ENCODE measurements at places on chromosomes 16 and 17.

DNA sequence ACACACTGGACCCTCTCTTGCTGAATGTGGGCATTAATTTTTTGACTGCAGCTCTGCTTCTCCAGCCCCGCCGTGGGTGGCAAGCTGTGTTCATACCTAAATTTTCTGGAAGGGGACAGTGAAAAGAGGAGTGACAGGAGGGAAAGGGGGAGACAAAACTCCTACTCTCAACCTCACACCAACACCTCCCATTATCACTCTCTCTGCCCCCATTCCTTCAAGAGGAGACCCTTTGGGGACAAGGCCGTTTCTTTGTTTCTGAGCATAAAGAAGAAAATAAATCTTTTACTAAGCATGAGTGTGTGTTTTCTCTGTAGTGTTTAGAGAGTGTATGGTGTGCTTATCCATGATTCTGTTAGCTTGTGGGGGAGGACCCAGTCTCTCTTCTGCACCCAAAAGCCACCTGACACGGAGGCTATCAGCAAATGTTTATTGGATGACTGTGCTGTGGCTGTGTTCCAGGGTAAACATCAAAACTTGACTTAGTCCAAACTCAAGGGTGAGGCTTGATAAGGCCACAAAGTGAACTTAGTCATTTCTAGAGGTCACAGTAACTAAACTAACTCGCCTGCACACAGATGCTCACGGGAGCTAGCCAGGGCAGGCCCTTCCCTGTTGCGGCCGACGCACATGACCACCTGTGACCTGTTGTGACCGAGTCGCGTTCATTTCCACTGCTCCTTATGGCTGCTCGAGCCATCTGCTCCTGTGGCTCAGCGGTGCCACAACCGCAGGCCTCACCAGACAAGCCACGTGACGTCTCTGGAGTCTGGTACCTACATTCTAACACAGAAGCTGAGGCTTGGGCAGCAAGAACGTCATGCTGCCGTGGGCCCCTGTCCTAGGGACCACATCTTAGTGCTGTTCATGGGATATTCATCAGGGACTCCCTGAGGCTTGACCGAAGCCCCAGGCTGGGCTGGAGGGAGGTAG is 9.8 kb upstream of the MED11 start:
- DNase-seq: no peak

DNA sequence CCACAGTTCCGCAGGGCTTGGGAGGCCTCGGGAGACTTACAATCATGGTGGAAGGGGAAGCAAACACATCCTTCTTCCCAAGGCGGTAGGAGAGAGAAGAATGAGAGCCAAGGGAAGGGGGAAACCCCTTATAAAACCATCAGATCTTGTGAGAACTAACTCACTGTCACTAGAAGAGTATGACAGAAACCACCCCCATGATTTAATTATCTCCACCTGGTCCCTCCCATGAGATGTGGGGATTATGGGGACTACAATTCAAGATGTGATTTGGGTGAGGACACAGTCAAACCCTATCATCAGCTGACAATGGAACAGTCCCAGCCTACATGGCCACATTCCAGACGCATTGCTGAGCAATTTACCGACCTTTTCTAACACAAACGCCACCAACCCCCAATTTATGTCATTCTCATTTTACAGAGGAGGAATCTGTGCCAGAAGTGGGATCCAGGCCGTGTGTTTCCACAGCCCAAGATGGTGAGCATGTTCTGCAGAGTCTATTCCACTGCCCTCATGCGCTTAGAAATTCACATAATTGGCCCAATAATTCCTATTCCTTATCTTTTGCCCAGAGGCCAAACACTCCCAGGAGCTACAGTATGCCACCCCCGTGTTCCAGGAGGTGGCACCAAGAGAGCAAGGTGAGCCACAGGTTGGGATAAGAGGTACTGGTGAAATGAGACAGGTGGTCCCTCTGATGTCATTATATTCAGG is 17.3 kb downstream of the MILR1 start:
- DNase-seq: no peak

DNA sequence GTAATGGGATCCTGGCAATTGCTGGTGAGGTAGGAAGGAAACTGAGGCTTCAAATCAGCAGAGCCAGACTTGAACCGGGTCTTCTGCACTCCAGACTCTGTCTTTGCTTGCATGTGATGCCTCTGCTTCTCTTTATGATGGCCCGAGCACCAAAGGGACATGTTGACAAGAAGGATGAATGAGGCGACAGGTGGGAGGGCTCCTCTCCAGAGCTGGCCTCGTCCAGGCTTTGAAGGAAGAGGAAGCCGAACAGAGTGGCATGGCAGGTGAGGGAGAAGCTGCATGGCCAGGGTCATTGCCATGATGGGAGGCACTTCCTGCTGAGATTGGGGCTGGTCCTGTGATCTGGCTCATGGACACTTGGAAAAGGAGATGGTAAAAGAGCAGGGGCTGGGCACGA is 40.8 kb downstream of the AKAP1 start:
- DNase-seq: no peak

- DNase-seq: no peak
These were observed 20.1 kb downstream of the UBE2O start for GRCh38 chr17:76432712-76433336.

GRCh38 chr17:47846716-47847340 is 4.1 kb downstream of the SP6 start:
- no peak for DNase-seq

- no peak for DNase-seq
These were observed 58.9 kb upstream of the SDK2 start for GRCh38 chr17:73703192-73703591.
